Stimulated activated CD8-positive, alpha-beta memory T cell treated with anti-CD3 and anti-CD28 coated beads, Interleukin-7, amount 100 ng/mL, for 1 hour (primary cell): ENCODE measurements at places on chromosomes 12 and 14.

DNA sequence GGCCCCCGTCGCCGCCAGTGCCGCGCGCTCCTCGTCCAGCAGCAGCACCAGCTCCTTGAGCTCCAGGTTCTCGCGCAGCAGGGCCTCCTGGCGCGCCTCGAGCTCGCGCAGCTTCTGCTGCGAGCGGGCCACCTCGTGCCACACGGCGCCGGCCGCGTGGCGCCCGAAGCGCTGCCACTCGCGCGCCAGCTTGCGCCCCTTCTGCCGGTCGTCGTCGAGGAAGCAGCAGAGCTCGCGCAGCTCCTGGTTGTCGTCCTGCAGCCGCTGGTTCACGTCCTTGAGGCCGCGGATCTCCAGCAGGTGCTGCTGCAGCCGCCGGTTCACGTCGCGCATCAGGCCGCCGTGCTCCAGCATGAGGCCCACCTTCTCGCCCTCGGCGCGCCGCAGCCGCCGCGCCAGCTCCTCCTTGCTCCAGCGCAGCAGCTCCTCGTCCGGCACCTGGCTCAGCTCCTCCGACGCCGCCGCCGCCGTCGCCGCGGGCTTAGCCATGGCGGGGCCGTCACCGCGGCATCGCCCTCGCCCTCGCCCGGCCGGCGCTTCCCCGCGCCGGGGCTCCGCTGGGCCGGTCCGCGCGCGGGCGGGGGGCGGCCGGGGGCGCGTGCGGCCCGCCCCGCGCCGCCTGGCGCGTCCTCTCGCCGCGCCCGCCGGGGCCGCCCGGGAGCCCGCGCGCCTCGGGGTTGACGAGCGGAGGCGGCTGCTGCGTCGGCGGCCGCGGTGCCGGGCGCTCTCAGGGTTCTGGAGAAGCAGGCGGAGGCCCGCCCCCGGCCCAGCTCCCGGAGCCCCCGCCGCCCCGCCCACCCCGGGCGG lies at the start of gene CCDC85C:
CCDC85C (minus strand) TSS at position 737 of the 807 bp plus-strand sequence; CDS start at position 489, 248 bp downstream.
- no peak for DNase-seq

GRCh38 chr12:537772-538171 lies 78.0 kb downstream of the B4GALNT3 start:
- DNase-seq, result no peak

DNA sequence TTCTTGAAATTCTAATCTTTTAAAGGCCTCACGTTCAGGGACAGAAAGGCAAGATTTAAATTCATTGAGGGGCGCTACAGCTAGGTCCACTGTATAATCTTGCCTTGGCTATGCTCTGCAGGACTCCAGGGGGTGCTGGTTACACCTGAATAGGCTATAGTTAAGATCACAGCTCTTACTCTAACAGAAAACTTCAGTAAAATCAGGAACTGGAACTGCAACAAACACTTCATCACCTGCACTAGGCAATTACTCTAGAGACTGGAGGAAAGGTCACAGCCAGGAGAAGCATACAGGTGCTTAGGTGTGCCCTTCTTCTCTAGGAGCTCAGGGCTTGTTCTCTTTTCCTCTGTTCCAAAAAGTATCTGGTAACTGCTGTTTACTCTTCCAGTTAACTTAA lies 20.9 kb downstream of the SLCO1C1 start:
- no peak for DNase-seq

DNA sequence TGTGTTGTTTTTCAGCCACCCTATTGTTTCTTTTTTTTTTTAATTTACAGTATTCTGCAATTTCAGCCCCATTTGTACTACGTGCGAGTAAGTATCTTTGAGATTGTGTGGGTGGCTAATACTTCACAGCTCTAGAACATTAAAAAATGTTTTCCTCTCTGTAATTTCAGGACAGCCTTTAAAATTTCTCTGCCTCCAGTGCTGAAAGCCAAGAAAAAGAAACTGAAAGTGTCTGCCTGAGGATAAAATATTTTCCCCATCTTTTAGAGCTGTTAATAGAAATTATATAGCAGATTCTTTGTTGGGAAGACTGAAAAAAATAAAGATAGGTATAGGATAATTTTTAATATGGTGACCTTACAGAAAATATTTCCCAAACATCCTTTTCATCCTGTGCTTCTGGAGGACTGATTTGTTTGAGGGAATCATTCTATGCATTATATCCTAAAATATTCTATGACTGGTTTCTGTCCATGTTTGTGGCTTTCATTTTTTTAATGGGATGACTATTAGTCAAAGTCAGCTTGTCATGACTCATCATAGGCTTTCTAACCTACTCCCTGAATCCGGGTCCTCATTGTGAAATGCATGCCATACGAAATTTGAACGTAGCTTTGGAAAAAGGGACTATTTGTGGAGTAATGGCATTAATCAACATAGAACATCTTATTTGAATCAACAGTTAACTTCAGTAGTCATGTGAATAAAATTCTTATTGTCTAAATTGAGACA lies 10.8 kb upstream of the TCTN2 start:
- DNase-seq, result no peak

DNA sequence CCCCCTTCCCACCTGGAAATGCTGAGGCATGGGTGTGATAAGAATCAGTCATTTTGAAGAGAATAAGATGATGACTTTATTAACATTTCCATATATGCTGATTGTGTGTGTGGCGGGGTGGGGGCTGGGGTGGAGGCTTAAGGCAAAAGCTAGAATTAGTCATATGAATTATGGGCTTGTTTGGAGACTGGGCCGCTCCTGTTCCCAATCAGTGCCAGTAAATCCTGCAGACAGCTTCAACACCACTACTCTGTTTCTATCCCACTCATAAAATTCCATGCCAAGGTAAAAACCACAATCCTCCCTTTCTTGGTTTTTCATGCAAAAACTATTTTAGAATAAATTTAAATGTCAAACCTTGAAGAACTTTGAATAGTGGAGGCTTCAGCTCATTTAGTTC lies 29.9 kb upstream of the SLC38A2 start:
- DNase-seq, result no peak

- DNase-seq, result no peak
Observed at GRCh38 chr12:77151030-77151429, 85.7 kb upstream of the E2F7 start.

DNA sequence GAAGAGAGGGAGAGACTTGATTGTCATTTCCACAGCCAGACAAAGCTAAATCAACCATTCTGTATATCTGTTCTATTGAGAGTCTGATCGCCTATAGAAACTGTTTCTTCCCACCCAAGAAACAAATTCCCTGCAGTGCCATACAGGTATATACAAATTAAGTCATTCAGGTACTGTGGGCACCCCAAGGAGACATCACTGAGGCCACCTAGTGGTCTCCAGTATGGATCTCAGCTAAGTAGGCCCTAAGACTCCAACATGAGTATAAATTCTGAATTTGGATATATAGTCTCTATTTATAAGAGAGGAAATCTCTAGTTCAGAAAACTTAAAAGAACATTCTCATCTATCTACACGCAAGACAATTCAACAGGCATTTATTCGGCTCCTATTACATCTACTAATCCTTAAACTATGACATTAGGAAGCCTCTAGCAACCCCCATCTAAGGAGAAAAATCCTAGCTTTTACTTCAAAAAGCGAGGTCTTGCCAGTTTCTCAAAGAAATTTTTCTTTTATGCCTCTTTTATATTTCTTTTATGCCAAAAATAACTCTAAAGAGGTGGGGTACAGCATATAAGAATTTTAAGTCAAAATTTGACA lies 62.6 kb downstream of the DCAF5 start:
- peak; percentile 2 for DNase-seq

DNA sequence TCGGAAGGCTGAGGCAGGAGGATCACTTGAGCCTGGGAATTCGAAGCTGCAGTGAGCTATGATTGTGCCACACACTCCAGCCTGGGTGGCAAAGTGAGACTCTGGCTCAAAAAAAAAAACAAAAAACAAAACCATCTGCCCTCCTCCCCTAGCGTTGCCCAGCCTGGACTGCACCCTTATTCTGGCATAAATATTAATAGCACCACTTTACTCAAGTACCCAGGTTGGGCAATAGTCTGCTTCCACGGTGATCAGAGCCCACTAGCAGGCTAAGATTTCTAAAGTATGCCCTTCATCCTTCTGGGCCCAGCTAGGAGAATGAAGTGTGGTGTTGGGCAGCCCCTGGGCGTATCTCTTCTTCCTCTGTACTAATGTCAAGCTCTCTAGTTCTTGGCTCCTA lies 33.3 kb downstream of the KCTD10 start:
- no peak for DNase-seq
